Osteocyte (in vitro differentiated cells): ENCODE measurements at places on chromosomes 4 and X. TPM values are rescaled to one million over a fixed set of nuclear protein-coding genes. Genes with fewer than 3 reads are reported as not detected.

DNA sequence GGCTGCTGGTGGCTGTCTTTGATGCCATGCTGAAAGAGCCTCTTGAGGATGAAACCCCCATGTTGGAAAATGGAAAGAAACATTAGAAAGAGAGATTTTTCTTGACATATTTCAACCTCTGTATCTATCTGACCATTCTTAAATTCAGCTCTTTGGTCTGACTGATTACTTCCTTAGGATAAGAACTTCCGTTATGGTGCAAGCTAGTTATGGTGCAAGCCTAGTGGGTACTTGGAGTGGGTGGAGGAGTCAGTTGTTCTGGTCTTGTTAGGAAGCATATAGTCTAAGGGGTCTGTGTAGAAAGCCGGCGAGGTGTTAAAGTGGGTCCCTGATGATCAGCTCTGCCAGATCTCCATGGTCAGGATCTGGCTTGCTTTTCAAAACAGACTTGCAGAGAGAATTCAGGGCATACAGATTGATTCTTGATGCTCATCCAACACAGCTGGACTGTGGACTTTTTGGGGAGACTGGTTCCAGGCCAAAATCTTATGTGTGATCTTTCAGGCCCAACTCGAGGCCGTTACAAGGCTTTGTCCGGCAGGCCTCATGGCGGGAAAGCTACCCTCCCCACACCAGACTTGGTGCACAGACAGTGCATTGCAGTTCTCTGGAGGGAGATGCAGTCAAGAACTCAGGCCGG lies 82.8 kb upstream of the BOD1L1 start:
- DNase-seq, result no peak

GRCh38 chrX:143165778-143166177 lies 140.1 kb downstream of the SPANXN4 start:
- DNase-seq, result no peak

MID2 gene
- total RNA-seq, result 13.0 and 13.1 TPM in 2 replicates

- DNase-seq, result no peak
Observed at GRCh38 chrX:23228950-23229448, 105.7 kb upstream of the PTCHD1 start.

FRMPD3 gene
- total RNA-seq, result not detected in 2 replicates

PRDM5 gene
- total RNA-seq, result 9.4 and 10.2 TPM in 2 replicates

GRCh38 chr4:73139245-73139644 lies 69.7 kb upstream of the COX18 start:
- DNase-seq, result no peak

SATL1 gene
- not detected in 2 replicates for total RNA-seq

GRCh38 chr4:153603258-153603657 lies 80.8 kb upstream of the TLR2 start:
- no peak for DNase-seq

DKK2 gene
- 203 and 206 TPM in 2 replicates for total RNA-seq
